Urinary bladder (tissue), 4 donors: ENCODE measurements at places on chromosomes 5 and 9.

DNA sequence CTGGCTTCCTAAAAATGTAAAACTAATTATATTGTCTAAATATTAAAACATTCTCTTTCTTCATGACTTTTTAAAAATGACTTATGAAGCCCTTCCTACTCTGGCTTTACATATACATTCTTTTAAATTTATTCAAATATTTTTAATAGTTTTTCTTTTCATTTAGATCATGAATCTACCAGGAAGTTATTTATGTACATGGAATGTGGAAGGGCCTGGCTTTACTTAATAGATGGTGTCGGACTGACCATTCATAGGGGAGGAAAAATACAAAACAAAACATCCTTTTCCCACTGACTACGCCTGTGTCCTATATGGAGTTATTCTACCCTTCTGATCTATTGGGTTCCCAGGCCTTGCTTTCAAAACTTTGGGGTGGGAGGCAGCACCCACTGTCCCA is 129.8 kb downstream of the MACROH2A1 start:
- DNase-seq, result no peak

- no peak for DNase-seq
These were observed 22.1 kb upstream of the ROR2 start for GRCh38 chr9:91972076-91972626.

DNA sequence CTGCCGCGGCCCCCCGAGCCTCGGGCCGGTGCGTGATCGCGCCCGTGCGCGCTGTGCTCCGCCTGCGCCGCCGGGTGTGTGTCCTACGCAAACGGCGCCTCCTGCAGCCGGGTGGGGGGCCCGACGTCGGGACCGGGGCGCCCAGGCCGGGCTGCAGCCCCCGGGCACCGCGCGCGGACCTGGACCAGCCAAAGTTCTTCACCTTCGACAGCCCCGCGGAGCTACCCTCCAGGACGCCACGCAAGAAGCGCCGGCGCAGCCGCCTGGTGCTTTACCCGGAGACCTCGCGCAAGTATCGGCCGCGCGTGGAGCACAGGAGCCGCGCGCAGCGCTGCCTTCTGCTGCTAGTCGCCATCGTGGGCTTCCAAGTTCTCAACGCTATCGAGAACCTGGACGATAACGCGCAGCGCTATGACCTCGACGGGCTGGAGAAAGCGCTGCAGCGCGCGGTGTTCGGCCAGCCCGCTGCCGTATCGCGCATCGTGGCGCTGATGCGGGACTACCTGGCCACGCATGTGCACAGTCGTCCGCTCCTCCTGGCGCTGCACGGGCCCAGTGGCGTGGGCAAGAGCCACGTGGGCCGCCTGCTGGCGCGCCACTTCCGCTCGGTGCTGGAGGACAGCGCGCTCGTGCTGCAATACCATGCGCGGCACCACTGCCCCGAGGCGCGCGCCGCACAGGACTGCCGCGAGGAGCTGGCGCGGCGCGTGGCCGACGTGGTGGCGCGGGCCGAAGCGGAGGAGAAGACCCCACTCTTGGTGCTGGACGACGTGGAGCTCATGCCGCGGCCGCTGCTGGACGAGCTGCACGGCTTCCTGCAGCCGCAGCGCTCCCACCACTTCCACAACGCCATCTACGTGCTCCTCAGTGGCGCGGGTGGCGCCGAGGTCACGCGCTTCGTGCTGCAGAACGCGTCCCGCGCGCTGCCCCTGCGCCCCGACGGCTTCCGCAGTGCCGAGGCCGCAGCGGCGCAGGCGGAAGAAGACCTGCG is 1.5 kb downstream of the TOR4A start:
- no peak for DNase-seq

DNA sequence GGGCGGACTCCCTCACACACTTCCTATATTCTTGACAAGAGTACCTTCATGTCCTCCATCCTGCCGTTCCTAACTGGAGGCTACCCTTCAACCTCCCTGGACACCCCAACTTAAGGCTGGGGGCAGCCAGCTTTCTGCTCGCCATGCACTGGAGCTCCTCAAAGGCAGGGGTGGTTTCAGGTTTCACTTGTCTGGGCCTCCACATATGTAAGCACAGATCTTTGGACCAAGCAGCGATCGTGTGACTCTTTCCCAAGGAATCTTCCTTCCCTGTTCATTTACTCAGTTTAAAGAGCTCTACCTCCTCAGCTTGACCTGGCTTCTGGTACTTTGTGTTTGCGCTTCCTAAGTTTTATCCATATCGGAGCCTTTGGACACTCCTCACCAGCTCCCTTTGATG is 34.2 kb upstream of the TRPC7 start:
- DNase-seq, result no peak
